ENCODE measurements at places on chromosomes 16 and 17. TPM values are rescaled to one million over a fixed set of nuclear protein-coding genes. Genes with fewer than 3 reads are reported as not detected.

The ZNF385C gene
- total RNA-seq = 0.22 TPM

The NHLRC4 gene
- 0.20 TPM for total RNA-seq

The RAB11FIP4 gene
- total RNA-seq = 1.7 TPM

The FOXN1 gene
- 0.05 TPM for total RNA-seq
